K562 (cell line): ENCODE measurements at places on chromosomes 16 and 17.

DNA sequence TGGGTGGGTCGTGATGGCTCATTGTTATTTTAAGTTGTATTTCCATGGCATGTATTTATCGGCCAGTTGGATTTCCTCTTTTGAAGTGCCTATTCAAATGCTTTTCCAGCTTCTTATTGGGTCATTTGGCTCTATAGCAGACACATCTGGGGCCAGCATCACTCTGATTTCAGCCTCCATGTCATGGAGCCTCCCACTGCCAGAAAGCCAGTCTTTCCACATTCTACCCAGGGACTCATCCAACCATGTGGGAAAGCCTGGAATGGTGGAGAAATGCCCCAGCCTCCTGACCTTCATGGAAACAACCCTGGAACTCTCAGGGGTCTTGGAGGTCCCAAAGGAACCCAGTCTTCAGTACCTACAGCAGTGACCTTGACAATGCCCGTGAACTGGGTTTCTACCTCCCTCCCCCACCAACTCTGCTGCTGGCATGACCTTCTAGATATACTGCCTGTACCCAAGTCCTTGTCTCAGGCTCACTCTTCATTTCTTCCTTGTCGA lies 33.8 kb upstream of the ADGRG1 start:
- no peak for DNase-seq

GRCh38 chr17:75109407-75110233 lies at the start of gene ARMC7:
TSS of gene ARMC7 (plus strand) at chr17:75109969. CDS start at chr17:75110289, 320 bp downstream.
- peak; percentile 96 for DNase-seq

DNA sequence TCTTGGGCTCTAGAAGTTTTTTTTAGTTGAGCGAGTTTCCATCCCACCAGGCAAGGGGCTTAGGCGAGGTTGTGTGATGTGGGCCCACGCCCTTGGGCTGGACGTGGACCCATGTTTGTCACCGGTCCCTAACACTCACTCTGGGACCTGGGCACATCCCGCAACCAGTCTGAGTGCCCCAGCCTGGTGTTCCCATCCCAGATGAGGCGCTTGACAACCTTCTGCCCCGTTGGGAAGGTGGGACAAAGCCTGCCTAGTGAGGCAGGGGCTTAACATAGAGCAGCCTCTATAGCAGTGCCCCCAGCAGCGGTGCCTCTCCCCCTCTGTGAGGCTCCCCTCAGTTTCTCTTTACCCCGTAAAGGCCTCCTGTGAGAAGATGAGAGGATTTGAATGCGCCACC lies 22.5 kb downstream of the CMIP start:
- no peak for DNase-seq

- DNase-seq, result peak; percentile 96
Observed at GRCh38 chr17:37489197-37490001, at the start of gene DUSP14. TSS of gene DUSP14 (plus strand) at chr17:37489891. CDS start at chr17:37512273, 22,382 bp downstream.

GRCh38 chr17:78853926-78854394 lies 13.3 kb upstream of the USP36 start:
- DNase-seq, result peak; percentile 67

DNA sequence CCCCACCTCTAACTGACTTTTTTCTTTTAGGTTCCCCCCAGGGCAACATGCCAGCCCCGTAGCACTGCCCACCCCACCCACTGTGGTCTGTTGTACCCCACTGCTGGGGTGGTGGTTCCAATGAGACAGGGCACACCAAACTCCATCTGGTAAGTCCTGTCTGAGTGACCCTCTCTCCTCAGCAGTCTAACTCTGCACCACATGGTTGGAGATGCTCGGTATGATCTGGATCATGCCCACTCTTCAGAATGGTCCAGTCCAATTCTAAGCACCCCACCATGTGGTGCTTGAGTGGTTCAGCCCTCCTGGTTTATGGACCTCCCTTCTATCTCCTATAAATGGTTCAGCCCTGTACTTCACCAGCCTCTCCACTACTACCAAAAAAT lies 5.9 kb downstream of the KDM6B start:
- DNase-seq, result peak; percentile 10

DNA sequence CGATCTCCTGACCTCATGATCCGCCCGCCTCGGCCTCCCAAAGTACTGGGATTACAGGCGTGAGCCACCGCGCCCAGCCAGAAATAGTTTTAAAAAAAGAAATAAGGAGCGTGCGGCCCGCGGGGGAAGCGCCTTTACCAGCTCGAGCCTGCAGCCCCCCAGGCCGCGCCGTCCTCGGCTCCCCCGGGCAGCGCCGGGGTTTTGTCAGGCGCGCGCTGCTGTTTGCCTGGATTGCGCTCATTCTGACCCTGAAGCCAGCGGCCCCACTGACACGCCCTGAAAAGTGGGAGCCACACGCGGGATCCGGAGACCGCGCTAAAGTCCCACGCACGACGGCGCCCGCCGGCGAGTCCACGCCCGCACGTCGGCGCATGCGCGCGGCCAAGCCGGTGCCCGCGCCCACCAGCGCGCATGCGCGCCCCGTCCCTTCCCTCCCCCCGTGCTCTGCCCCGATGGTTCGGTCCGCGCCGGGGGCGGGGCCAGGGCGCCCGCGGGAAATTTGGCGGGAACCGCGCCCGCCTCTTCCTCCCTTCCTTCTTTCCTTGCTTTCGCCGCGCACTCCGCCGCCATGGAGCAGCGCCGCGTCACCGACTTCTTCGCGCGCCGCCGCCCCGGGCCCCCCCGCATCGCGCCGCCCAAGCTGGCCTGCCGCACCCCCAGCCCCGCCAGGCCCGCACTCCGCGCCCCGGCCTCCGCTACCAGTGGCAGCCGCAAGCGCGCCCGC lies at the start of gene CDT1:
TSS of gene CDT1 (plus strand) at position 526 of the 724 bp plus-strand sequence. CDS start at position 569, 43 bp downstream.
- peak; percentile 96 for DNase-seq

DNA sequence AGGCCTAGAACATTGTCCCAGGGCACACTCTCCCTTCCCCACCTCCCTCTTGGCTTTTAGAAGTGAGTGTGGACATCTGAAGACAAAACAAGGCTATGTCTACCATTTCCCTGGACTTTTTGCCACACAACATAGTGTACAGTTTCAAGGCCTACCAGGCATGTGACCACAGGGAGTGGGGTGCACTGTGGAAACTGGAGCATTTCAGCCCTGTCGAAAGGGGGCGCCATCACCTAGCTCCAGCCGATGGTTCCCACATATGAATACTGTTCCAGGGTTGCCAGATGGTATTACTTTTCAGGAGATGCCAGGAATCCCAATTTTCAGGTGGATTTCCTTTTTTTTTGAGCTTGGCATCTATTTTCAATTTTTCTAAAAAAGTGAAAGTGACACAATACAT lies 140.7 kb downstream of the KATNIP start:
- peak; percentile 71 for DNase-seq

DNA sequence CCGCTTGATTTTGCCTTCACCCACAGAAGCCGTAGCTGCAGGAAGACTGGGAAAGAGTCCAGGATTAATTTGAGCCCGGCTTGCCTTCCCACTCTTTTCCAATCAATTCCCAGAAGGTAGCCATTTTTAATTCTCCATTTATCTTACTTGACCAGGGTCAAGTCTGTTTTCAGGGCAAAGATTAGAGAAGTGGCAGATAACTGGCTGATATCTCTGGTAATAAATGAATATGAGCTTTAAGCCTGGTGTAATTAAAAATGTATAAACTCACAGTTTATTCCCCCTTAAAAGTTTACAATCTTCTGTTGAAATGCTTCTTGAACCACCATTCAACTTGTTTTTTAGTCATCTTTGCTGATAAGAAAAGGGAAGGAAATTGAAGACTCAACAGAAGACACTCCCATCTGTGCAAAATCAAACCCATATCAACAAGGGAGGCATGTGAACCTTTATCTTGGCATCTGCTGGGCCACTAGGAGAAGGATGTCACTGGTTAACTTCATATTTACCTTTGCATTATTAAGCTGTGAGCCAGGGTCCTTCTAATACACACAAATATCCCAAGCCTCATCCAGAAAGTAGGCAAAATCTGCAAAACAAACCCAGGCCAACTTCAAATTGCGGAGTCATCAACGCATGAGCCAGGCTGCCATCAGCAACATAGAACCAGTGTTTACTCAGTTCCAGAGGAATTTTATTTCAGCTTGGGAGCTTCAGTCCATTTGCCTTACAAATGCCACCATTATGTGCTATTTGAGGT lies 314.6 kb upstream of the MAF start:
- DNase-seq, result no peak

DNA sequence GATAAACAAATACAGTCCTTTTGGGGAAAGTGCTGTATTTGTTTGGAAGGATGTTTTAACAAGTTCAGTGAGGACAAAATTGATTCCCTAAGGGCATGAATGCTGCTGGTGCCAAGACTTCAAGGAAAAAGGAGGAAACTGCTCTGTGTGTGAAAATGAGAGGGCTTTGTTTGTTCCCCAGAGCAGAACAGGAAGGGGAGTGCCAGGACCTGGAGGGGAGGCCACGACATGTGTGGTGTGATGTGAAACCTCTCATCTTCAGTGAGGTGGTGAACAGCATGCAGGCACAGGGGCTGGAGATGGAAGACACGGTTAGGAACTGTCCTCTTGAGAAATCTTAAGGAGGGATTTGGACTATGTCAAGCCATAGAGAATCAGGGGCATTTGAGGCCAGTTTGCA lies 46.6 kb upstream of the GRIN2A start:
- no peak for DNase-seq

GRCh38 chr16:74738113-74738541 lies 36.5 kb downstream of the FA2H start:
- DNase-seq, result peak; percentile 79

- DNase-seq, result no peak
Observed at GRCh38 chr17:31888124-31888523, 13.4 kb downstream of the UTP6 start.

DNA sequence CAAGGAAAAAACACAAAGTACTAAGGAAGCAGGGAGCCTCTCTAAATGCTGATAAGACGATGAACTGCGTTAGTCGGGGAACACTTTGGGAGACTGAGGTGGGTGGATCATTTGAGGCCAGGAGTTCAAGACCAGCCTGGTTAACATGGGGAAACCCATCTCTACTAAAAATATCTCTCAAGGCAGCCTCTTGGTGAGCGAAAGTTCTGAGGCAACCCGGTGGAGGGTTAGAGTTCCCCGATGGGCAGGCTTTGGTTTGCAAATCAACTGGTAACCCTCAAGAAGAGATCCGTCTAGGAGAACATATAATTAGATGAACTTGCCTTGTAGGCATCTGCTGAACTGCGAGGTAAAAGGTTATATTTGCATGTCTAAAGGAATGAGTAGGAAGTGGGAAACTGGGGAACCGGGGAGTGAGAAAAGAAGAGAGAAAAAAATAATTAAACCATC lies 44.6 kb downstream of the WSB1 start:
- DNase-seq, result no peak

- no peak for DNase-seq
Observed at GRCh38 chr16:65059406-65059980, 62.4 kb downstream of the CDH11 start.

- no peak for DNase-seq
Observed at GRCh38 chr16:27210174-27210573, 6.8 kb downstream of the KDM8 start.
